ENCODE measurements at places on chromosomes 2 and 18. TPM values are rescaled to one million over a fixed set of nuclear protein-coding genes. Genes with fewer than 3 reads are reported as not detected.

SIX3 gene
- total RNA-seq: not detected

GRCh38 chr18:47912343-47912742 is 18.1 kb downstream of the SMAD2 start:
- no peak for DNase-seq

DNA sequence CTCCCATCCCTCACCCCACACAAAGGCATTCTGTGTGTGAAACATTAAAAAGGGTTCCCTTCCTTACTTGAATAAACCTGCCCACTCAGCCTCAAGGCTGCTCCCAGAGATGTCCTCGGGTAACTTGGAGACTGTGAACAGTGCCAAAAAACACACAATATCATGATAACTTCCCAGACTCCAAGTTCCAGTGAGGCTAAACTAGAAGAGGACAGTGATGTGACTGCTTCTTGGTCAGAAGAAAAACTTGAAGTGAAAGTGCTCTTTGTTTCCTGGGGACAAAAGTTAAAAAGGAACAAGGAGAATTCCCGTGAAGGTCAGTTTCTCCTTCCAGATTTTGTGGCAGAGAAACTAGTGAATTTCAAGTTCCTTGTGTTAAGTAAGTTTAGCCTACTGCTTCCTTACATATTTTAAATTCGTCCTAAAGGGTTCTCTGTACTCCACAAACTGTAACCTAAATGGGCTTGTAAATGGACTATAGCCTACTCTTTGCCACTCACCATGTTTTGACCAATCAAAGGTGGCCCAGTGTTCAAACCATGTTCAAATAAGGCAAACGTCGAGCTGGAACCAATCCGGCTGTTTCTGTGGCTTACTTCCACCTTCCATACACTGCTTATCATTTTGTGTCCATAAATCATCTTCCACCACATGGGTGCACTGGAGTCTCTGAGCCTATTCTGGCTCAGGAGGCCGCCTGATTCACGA is 20.4 kb downstream of the TPRKB start:
- DNase-seq: no peak

DNA sequence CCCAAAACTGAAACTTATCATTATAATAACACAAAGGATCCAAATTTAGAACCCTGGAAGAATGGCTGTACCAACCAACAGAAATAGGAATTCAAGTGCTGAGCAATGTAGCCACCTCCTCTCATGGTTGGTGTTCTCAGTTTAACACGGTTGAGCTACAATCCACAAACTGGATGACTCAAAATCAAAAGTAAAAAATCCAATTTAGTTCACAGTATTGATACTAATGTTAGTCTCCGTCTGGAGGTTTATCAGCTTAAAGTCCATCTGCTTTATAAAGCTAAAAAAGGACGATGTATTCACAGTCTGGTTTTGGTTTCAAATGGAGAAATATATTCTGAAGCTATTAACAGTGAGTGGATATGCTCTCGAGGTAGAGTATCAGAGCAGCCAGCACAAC is 40.5 kb downstream of the CNTNAP5 start:
- no peak for DNase-seq
